ENCODE measurements at places on chromosomes 6 and 20. TPM values are rescaled to one million over a fixed set of nuclear protein-coding genes. Genes with fewer than 3 reads are reported as not detected.

Gene BANF2
- total RNA-seq, result not detected

Gene PCSK2
- 0.98 TPM for total RNA-seq

Gene FGD2
- 20.4 TPM for total RNA-seq

Gene CDSN
- 1.5 TPM for total RNA-seq

GRCh38 chr6:26536571-26537159, 1.5 kb upstream of the HMGN4 start:
- H3K27ac ChIP-seq, result peak overlapping the region; percentile 93
- H3K27me3 ChIP-seq, result no peaks in the 10 kb centered on the region
- DNase-seq, result no peak
- peak overlapping the region; percentile 71 for H3K4me3 ChIP-seq
- peaks cover 36% of the 10 kb centered on the region for H3K4me1 ChIP-seq

Data from vagina (tissue), 2 donors.